Suppressor macrophage treated with lipopolysaccharide for 4 hours (primary cell): ENCODE measurements at places on chromosomes 2 and 18.
A peak's percentile ranks its signal among the peaks of the same experiment; 100 is the strongest.

DNA sequence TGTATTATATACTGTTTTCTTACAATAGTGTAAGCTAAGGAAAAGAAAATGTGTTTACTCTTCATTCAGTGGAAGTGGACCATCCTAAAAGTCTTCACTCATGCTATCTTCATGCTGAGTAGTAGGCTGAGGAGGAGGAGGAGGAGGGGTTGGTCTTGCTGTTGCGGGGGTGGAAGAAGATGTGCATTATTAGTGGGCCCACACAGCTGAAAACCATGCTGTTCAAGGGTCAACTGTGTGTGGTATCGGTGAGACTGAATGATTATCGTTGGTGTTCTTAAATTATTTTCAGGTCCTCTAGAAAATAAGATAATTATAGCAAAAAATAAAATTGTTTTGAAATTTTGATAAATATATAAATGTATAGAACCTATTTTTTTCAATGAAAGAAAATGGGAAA lies 22.0 kb downstream of the INSIG2 start:
- no peak for DNase-seq

DNA sequence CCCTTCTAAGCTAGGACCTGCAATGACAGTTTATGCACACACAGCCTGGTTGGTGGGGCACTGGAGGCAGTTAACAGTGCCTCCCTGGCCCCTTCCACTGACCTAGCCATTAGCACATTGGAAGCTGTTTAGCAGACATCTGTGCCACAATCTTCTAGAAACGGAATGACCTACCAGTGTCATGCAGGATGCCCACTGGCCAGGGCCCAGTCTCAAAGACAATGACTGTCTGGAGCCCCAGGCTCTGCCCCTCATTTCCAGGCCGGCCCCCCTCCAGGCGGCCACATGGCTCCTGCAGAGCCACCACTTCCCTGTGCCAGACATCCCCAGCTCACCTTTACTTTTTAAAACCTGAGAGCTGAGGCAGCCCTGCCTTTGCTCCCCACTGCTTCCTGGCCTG lies 123.5 kb upstream of the CAPN13 start:
- DNase-seq = no peak

DNA sequence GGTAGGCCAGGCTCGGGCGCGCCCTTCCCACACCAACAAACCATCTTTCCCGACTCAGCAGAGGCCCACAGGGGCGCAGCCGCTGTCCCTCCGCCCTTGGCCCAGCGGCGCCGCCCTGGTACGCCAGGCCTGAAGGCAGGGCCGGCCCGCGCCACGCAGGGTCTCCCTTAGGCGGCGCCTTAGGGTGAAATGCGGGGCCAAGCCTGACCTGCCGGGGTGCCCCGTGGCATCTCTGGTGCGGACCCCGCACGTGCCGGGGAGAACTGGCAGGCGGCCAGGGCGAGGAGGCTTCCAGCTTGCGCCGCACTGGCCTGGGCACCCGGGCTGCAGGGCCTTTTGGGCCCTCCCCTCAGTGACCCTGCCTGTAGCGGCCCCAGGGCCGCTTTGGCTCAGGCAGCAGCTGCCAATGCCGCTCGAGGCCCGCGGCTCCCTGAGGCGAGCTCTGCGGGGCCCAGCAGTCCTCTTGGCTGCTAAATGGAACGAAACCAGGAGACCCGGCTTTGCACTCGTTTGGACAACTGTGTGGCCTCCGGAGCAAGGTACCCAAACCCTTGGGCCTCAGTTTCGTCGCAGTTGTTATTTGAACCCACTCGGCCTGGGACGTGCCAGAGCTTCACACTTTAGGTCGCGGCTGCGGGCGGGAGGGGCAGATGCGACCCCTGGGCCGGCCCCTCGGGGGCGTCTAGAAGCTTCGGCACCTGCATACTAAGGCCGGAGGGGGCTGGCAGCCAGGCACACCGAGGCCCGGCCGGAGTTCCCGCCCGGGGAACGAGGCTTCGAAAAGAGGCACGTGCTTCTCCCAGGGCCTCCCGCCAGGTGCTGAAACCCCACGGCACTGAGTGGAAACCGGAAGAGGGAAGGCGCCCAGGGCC lies 8.5 kb downstream of the OTX1 start:
- DNase-seq = no peak

- DNase-seq = peak; percentile 34
Observed at GRCh38 chr18:51196118-51196810, 1.2 kb downstream of the MEX3C start.

DNA sequence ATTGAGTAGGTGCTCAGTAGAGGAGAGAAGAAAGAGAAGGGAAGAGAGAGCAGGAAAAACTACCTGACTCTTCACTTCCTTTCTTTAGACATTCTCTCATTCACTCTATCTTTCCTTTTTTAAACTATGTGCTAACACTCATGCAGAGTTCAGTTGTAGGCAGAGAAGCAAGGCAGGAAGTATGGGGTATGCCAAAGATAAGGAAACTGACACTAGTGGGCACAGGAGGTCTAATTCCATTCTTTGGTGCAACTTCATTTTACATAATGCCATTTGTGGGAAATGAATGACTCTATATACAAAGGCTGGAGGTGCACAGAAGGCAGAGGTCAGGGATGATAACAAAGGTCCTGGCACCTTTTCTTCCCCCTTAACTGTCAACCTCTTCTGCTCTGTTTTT lies 35.1 kb upstream of the ACVR1 start:
- no peak for DNase-seq
